ENCODE measurements at places on chromosomes 11 and 22.

GRCh38 chr22:27537501-27537900, 264.1 kb downstream of the MN1 start:
- no peak for DNase-seq

DNA sequence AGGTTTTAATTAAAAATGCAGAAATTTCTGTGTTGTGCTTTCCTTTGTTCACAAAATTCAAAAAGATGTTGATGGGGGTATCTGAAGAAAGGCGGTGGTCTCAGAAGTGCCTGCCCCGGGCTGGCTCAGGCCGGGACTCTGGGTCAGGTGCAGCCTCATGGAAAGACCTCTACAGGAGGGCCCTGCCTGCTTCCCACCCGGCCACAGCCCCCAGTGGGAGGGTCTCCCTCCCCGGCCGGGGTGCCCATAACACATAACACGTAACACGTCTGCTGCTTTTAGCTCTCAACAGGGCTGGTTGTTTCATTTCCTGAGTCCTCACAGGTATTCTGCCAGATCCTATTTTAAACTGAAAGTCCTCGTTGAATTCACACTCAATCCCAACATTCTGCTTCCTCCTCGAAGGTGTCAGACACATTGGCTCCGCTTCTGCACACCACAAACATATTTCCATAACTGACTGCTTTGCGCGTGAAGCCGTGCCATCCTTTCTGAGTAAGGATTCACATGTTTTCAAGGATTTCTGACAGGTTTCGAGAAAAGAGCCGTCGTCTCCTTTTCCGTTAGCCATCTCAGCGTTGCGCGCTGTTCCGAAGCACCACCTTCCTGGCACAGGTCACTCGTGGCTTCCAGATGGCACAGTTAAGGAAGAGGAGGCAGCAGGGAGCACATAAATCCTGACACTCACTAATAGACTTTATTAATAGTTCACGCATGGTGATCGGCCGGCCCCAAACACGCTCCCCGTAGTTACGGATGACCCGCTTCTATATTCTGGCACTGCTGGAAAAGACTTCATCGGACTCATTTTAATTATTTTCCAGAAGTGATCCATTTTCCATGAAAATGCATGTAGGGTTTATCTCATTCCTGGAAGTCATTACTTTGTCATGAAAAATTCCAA, 569.3 kb downstream of the BRD1 start:
- no peak for DNase-seq

GRCh38 chr11:26070714-26071380, 261.1 kb upstream of the ANO3 start:
- no peak for DNase-seq

DNA sequence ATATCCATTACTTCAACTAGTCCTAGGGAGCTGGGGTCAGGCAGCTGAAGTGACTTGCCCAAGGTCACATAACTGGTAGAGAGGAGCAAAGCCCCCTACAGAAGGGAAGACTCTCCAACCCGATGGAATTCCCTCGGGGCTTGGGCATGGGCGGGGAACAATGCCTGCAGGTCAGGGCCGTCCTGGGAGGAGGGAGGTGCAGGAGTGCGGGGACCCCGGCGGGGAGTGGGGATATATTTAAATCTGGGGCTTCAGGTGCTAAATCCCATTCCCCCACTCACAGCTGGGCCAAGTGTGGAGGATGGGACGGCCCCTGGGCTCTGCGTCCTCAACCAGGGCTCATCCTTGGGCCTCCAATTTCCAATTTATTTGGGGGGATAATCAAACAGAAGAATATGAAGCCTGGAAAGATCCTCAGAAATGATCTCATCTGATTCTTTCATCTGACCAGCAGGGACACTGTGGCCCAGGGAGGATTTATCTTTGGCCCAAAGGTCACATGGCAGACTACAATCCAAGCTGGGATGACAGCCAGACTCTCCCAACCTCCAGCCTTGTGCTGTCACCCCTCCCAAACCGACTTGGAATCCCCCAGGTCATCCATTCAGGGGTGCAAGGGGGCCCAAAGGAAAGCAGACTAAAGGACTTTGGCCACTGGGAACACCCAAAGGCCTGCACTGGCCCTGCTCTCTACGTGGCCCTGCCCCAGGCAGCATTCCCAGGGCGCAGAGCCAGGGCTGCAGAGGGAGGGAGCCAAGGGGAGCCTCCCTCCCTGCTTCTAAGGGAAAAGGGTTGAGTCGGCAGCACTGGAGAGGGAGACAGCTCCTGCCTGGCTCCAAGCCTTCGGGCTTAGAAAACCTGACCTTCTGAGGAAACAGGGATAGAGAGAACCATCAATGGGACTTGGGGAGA, 8.7 kb upstream of the C1QTNF6 start:
- no peak for DNase-seq

DNA sequence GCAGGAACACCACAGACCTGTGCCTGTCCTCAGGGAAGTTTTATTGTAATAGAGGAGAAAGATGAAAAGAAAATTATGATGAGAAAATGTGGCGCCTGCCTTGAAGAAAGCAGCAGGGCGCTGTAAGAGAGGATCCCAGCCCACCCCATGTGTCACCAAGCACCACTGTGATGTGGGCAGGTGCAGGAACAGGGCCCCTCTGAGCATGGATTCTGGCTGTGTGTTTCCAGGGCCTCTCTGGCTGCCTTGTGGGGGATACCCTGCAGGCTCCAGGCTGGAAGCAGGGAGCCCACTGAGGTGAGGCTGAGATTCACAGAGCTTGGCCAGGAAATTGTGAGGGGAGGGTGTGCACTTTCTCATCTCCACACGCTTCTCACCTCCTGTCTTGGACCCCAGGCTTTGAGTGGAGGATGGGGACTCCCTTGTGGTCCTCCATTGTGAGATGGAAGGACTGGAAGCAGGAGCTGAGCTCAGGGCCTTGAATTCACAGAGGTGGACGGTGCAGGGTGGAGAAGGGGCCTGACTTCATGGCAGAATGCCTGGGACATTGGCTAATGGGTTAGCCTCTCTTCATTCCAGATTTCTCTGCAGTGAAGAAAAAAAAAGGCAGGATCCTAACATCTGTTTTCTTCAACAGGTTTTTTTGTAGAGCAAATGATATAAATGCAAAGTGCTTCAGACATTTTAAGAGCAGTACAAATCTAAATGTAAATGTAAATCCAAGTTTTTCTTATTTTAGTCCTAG, 246.6 kb upstream of the B3GAT1 start:
- no peak for DNase-seq

DNA sequence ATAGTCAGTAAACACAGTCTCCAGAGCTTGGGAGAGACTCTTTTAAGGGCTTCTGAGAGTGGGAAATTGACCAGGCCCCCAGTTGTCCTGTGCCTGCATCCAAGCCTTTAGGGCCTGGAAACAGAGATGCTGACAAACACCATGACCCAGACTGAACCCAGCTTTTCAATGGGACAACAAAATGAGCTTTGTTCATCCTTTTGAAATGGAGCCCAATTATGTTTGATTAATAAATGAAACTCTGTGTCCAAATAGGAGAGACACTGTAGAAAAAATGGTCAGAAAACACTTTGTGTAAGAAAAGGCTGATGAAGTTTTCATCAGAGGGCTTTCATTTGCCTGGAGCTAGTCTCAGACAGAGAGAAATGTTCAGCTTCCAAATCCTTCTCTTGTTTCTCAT, 146.0 kb downstream of the RRAS2 start:
- DNase-seq = no peak

- DNase-seq = no peak
These were observed 13.0 kb upstream of the MALAT1 start for GRCh38 chr11:65485920-65486219.

GRCh38 chr22:20027966-20028854, 7.3 kb downstream of the TANGO2 start:
- DNase-seq = no peak

DNA sequence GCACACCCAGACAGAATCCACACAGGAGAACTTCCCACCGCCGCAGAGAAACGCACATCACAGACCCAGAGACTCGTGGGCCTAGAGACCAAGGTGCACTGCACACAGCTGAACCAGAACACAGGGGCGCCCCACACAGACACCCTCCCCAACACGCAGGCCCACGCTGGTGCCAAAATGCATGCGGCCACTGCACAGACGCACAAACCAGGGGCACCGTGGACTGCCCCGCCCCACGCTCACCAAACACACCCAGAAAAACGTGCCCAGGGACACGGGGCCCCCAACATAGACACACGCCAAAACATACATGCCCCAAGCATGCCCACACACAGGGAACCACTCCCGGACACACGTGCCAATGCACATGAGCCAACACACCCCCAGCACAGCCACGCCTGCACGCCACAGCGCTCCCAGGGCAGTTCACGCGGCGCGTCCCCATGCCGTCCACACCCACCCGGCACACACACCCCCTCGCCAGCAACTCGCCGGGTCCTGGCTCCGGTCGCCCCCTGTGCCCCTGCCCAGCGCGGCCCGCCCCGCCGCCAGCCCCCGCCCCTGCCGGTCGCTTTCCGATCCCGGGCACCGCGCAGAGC, 7.8 kb downstream of the ELFN2 start:
- no peak for DNase-seq

- DNase-seq = no peak
These were observed 526.6 kb upstream of the CADM1 start for GRCh38 chr11:116030697-116031331.

DNA sequence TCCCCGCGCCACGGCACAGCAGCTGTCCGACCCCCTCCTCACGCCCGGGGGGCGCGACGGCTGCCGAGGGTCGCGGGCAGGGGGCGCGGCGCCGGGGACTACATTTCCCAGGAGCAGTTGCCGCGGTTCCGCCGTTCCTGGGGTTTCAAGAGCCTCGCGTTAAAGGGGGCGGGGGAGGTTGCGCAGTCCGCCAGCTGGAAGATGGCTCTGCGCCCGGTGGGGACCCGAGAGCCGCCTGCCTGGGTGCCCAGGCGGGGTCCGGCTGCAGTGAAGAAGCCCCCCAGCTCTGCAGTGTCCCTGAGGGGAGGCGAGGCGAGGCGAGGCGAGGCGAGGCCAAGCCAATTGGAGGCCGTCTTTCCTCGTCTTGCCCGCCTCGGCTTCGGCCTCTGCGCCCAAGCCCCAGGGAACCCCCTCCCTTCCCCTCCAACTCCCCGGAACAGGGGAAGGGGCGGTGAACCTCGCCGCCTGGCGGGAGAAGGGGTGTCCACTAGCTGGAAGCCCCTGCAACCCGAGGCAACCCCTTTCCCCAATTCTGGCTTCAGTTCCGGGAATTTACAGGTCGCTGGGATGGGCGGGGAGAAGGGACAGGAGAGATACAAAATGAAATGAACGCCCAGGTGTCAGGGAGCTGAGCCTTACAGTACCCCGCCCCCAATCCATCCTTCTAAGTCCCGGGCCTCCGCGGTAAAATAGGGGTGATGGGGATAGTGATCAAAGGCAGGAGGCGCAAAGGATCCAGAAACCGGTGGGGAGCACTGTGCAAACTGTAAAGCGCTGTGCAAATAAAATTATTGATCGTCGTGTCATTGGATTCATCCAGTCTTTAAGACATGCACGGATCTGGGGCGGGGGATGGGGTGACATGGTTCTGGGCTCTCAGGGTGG, 5.2 kb upstream of the GCAT start:
- DNase-seq = no peak

DNA sequence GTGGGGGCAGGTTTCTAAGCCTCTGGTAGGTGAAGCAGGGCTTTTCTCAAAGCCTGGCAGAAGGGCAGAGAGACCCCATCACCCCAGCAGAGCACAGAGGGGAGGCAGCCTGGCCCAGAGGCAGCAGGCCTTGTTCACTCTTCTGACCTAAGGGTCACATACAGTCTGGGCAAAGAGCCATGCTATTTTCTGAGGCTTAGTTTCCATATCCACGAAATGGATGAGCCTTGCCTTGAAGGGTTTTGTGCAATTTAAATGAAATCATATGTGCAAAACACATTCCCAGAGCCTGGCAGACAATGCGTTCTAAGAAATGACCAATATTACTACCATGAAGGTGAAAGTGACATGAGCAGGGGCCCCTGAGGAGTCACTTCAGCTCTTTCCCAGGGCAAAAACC, 44.5 kb downstream of the HIRA start:
- DNase-seq = no peak

DNA sequence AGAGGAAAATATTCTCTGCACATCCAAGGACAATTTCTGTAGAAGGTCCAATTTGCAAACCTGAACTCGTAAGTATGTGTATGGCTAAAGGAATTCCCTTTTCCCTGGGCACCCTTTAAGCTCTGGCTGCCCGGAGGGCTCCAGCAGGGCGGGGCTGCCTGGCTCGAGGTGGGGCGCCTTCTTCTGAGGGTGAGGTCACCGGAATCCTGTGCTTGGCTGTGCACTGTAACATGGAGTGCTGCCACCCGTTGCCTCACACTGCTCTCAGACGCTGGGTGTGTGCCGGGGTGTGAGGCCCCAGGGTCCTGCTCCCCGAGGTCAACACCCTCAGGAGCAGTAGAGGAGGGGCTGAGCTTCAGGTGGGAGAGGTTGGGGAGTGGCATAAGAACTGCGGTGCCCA, 61.5 kb downstream of the SYN3 start:
- DNase-seq = no peak

- DNase-seq = no peak
These were observed 6.0 kb upstream of the CBX6 start for GRCh38 chr22:38878001-38878400.

- DNase-seq = no peak
These were observed 20.1 kb upstream of the CD44 start for GRCh38 chr11:35118906-35119305.

DNA sequence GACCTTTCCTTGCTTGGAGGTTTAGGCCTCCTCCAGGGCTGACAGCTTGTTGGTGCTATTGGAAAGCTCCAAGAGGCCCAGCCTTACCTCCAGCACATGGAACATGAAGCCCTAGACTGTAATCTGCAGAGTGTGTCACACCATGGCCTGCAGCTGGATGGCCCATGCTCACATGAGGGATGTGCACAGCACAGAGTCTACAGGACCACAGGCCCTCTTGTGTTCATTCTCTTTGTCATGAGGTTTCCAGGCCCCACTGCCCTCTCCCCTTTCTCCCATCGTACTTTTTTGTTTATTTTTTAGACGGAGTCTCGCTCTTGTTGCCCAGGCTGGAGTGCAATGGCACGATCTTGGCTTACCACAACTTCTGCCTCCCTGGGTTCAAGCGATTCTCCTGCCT, 10.0 kb downstream of the FADS1 start:
- DNase-seq = no peak

DNA sequence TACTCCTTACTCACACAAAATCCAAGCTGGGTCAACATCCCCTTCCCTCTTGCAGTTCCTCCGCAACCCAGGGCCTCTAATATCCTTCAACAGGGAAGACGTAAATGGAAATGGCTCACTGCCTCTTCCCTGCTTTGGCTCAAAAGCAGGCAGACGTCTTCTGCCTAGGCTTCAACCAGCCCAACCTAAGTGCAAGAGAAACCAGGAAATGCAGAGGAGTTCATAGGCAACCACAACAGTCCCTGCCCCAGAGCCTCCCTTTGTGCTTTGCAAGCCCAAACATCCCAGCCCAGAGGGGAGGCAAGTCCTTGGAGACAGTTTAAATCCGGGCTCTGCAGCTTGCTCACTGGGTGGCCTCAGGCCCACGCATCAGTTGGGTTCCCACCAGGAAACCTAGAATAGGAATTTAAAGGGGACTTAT, 33.3 kb downstream of the CD6 start:
- no peak for DNase-seq

GRCh38 chr11:77381729-77382665, 80.5 kb upstream of the GDPD4 start:
- no peak for DNase-seq

GRCh38 chr11:73271936-73272679, at the start of gene P2RY6:
P2RY6 (plus strand) TSS chr11:73272338; CDS start chr11:73296519, 24,181 bp downstream.
- no peak for DNase-seq

- DNase-seq = no peak
These were observed 2.0 kb upstream of the CASTOR1 start for GRCh38 chr22:30291058-30291892.

All from stimulated activated CD4-positive, alpha-beta T cell treated with anti-CD3 and anti-CD28 coated beads, Interleukin-15, amount 100 ng/mL, for 1 hour (primary cell).